Inflammatory macrophage treated with lipopolysaccharide for 4 hours (primary cell): ENCODE measurements at places on chromosomes 4 and X.

DNA sequence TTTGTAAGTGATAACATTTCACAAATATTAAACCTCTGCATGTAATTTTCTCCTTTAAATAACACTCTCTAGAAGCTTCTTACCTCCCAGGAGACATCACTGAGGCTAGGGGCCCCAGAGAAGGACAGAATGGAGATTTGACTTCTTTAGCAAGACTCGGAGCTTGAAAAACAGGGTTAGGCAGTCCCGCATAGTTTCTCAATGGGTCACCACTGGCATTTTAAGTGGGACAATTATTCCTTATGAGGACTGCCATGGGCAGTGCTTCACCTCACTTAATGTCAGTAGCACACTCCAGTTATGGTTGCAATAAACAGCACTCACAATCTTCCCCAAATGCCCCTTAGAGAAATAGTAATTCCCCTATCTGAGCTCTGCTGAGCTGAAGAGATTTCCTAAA lies 66.7 kb upstream of the NOCT start:
- DNase-seq = no peak

GRCh38 chrX:41596596-41596995 lies 92.2 kb upstream of the GPR34 start:
- no peak for DNase-seq

GRCh38 chr4:61177367-61177766 lies 22.8 kb upstream of the ADGRL3 start:
- no peak for DNase-seq

- peak; percentile 62 for DNase-seq
Measured at GRCh38 chrX:20252381-20253231, 14.1 kb downstream of the RPS6KA3 start.

- no peak for DNase-seq
Measured at GRCh38 chr4:100391863-100392262, 126.0 kb downstream of the EMCN start.

DNA sequence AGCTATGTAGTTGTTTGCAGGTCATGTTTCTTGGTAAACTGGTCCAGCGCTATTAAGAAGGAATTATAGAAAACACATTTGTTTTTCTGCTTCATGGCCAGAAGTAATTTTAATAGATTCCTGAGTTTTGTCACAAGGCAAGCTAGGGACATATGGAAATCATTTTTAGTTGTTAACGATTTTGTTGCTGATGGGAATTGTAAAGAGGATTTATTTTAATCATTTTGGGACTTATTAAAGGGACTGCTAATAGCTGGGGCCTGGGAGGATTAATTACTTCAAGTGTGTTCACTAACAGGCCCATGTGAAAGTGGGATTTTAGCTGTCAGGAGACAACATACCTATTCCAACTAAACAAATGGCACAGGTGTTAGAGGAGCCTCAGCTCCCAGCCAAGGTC lies 492.0 kb upstream of the ARX start:
- no peak for DNase-seq

DNA sequence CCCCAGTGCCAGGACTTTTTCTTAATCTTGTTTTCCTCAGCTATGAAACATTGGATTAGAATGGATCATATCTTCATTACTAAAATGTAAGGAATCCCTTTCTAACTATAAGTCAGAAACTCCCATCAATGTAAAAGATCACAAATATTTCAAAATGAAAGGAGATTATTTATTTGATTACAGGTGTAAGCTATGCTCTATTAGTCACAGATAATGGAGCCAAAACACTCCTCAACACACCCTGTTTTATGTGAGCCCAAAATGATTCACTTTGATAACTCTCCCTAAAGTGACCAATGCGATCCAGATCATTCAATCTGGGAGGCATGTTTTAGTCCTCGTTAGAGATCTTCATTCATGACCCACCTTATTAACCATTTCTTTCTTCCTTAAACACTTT lies 566.7 kb upstream of the TENM3 start:
- no peak for DNase-seq

- DNase-seq = no peak
Measured at GRCh38 chr4:54066088-54066415, 1.6 kb upstream of the CHIC2 start.

DNA sequence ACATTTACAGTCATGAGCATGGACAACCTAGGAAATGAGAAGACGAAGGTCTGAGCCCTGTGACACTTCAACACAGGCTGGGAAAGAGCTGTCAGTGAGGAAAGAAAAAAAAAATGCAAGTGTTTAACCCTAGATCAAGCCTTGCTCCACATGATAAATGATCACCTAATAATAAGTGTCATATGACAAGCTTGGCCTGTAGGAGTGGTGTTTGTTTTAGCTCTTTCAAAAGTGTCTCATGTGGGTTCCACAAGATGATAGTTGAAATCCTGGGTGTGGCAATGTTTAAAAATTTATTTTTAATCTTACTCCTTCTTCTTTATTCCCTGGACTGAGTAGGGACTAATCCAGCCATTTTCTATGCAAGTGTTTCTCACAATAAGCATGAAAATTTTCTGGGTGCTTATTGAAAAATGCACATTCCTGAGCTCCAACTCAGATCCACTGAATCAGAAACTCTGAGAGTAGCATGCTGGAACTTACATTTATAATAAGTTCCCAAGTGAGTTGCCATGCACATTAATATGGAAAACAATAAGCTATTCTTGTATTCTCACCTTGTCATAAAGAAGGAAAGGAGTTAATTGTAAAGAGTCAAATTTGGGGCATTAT lies 138.3 kb downstream of the AREG start:
- peak; percentile 34 for DNase-seq

GRCh38 chrX:51851507-51852085 lies 41.8 kb upstream of the MAGED1 start:
- no peak for DNase-seq

DNA sequence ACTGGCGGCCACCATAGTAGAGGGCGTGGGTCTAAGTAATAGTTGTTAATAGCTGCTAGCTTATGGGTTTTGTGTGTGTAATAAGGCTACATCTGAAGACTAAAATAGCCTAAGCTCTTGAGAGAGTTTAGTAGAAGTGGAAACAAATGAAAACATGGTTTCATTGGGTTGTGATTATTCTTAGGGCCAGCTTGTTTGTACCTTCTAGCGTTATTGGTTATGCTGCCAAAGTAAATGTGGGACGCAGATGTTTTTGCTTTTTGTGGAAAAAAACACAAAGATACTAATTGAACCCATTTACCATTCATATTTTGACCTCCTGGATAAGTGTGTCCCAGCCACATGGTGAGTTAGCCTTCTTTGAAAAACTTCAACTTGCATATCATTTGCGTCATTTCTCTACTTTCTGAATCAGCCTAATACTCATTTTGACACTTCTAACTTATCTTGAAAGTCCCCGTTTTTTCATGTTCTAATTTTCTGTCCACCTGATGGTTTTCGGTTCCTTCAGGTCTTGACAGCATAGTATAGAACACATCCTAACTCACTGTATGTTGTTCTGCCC lies 305.3 kb downstream of the FRMPD4 start:
- no peak for DNase-seq

GRCh38 chr4:78787392-78788006 lies 11.3 kb downstream of the BMP2K start:
- no peak for DNase-seq

GRCh38 chr4:68176500-68176899 lies 46.8 kb upstream of the TMPRSS11F start:
- DNase-seq = no peak

DNA sequence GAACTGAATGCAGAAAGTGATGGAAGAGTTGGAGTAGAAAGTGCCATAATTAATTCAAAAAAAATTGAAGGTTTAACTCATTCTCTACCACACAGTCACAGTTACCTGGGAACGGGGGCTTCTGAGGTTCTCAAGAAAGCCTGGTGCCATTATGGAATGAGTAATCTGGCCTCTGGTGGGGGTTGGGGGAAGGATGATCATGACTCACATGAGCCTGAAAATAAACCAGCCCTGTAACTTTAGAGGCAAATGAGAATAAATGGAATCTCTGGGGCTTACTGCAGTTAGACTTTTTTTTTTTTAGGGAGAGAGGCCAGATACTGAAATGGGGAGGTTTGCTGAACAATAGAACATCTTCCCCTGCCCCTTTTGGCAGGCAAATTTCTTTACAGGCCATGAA lies 55.3 kb downstream of the SOD3 start:
- DNase-seq = no peak
